ENCODE measurements at places on chromosomes 3 and 15.

- no peak for DNase-seq
These were observed 182.5 kb downstream of the NFKBIZ start for GRCh38 chr3:102031834-102032233.

GRCh38 chr3:176554264-176554663 lies 643.0 kb downstream of the TBL1XR1 start:
- DNase-seq, result no peak

GRCh38 chr3:34889641-34890040 lies 749.7 kb upstream of the ARPP21 start:
- DNase-seq, result no peak

DNA sequence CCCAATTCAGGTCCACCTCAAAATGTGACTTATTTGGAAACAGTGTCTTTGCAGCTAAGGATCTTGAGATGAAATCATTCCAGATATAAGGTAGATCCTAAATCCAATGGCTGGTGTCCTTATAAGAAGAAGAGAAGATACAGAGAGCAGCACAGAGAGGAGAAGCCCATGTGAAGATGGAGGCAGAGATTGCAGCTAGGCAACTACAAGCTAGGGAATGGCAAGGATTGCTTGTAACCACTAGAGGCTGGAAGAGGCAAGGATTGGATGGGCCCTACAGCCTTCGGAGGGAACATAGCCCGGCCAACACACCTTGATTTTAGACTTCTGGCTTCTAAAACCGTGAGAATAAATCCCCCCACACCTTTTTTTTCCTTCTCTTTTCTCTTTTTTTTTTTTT lies 38.5 kb downstream of the SYN2 start:
- DNase-seq, result no peak

GRCh38 chr3:128503164-128503651 lies 10.2 kb upstream of the GATA2 start:
- no peak for DNase-seq

DNA sequence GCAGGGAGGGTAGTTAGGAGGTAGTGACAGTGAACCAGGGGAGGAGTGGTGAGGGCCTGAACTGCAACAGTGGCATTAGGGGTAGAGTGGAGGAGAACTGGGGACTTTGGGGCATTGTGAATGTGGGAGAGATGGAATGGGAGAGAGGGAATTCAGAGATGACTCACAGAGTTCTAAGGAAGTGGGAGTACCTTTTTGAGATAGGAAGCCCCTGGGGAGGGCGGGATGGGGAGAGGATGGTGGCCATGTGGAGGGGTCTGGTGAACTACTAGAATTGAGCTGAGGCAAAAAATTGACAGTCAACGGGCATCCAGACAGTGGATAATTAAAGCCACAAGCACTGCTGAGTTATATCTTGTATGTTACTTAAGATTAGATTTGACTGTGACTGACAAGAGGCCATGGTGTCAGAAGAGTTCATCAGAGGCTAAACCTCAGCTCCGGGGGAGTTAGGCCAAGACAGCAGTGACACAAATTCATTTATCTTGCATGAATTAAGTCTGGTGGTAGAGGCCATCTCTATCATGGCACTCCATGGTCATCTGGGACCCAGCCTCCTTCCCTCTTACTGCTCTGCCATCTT lies 34.0 kb downstream of the PLEKHO2 start:
- no peak for DNase-seq

- no peak for DNase-seq
These were observed 112.9 kb downstream of the GSK3B start for GRCh38 chr3:119981386-119981785.

DNA sequence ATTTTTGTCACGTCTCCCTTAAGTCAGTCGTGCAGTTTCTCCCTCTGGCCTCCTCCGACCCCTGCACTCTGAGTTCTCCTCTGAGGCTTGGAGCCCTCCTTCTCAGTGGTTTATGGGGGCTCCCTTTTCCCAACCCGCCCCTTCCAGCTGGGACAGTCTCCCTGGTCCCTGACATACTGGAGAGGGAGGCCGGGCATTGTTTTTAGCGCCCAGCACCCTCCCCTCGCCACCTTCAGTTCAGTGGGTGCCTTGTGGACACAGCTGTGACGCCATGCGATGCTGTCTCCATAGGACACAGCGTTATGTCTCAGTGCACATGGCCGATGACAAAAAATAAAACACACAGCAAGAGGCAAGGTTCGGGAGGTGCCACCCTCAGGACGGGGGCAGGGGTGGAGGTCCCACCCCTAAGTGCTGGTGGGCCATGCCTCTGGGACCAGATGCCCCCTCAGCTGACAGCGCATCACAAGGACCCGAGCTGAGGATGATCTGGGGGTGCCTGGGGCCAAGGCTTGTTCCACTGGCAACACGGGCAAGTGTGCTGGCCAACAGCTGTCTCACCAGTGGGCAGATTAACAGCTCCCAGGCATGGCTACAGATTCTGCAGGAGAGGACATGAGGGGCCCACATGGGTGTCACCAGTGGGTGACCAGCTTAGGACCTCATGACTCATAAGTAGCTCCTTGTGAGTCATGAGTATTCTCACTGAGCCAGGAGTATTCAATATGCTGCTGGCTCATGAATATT lies 81.6 kb downstream of the PLXNA1 start:
- DNase-seq, result no peak

DNA sequence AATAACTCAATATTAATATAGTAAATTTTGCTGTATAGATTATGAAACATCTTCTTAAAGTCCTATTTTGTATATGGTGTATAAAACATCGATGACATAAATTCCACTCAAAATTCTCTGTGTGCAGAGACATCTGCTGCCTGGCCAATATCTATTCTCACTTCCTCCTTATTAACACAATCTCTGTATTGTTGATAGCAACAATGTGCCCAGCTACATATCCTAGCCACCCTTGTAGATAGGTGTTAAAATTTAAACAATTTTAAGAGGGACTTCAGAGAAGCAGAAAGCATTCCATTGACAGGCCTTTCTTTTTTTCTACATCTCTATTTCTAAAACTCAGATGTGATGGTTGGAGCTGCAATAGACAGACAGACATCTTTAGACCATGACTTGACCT lies 72.3 kb downstream of the FGF12 start:
- DNase-seq, result no peak

GRCh38 chr15:75203908-75204263 lies 2.2 kb downstream of the C15orf39 start:
- no peak for DNase-seq

DNA sequence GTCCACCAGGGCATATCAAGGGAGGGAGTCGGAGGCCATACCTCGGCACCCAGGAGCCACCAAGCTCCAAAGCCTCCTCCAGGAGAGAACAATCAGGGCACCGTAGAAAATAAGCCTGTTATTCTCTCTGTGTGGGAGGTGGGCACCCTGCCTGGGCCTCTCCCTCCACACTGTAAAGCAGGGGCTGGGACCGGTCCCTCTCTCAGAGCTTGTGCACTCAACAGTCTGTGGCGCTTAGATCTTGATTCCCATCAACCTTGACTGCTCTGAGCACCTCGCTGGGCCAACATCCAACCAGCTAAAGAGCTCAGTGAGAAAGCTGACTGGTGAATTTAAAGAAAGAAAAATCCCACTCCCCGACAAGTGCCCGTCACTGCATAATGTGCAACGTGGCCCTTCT lies 53.0 kb downstream of the PCSK6 start:
- DNase-seq, result no peak

- DNase-seq, result no peak
These were observed 39.3 kb downstream of the OSTN start for GRCh38 chr3:191238321-191238817.

DNA sequence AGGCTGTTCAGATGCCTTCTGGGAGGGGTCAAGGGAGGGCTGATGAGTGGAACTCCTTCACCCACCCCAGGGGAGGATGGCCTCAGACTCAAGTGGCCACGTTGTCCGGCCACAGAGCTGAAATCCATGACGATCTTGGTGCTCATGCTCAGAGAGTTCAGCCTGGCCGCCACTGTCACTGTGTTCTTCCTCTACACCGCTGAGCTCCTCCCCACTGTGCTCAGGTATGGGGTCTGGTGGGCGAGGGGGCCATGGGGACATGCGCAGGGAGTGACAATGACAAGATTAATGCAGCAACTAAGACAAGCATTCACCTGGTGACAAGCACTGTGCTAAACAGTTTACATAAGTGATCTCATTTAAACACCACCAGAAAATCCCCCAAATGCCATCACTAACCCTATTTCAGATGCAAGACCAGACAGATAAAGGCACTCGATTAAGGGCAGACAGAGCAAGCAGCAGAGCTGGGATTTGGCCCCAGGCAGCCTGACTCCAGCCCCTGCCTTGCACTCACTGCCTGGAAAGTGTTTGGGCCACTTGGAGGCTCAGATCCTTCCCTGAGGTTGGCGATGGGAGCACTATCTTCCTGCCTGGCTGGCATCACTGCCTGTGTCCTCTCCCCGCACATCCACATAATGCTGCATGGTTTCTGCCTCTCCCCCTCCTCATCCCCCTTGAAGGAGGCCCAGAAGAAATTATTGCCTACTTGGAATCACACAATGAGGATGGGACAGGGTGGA lies 30.9 kb upstream of the XYLB start:
- no peak for DNase-seq

DNA sequence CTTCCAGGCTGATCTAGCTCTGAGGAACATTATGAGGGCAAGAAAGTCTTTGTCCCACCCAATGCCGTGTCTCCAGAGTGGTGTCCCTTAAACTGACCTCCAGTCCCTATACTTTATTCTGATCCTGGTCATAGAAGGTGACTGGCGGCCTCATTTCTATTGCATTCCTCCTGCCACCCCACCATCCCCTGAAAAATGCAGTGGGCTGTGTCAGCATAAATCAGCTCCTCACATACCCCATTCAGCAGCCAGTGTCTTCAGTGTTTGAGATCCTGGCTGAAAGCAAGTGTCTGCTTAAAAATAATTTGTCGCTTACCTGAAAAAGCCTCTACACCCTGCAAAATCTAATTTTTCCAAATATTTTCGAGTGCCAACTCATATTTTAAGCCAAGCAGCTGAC lies 346.1 kb downstream of the FEZF2 start:
- no peak for DNase-seq

DNA sequence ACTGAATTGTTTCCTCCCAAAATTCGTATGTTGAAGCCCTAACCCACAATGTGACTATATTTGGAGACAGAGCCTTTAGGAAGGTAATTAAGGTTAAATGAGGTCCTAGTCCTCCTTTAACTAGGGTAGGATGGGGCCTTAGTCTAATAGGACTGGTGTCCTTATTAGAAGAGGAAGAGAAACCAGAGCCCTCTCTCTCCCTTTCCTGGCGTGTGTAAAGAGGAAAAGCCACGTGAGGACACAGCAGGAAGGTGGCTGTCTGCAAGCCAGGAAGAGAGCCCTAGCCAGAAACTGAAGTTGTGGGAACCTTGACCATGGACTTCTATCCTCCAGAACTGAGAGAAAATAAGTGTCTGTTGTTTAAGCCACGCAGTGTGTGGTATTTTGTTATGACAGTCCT lies 94.3 kb downstream of the OXNAD1 start:
- DNase-seq, result no peak

DNA sequence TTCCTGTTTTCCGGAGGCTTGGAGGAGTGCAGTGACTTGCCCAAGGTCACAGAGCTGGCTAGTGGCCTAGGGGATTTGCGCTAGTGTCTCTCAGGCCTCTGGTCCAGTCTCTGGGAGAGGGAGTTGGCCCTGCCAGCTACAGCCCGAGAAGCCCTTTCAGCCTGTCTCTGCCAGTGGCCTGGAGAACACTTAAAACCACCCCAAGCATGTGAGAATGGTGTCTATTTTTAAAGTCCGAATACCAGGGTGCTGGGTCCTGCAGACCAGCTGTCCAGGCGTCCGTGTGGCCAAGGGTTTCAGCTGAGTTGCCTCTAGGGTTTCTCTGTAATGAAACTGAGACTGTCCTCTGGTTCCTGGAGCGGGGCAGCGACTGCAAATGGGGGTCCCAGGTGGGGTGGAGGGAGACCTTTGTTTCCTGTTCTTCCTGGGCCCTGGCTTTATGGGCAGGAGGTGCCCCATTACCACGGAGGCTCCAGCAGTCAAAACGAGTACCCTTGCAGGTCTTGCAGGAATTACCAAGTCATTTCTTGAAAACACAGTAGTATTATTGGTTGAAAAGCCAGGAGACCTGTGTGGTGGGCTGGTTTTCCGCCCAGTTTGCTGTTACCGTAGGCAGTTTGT lies 2.2 kb downstream of the CAND2 start:
- DNase-seq, result no peak

DNA sequence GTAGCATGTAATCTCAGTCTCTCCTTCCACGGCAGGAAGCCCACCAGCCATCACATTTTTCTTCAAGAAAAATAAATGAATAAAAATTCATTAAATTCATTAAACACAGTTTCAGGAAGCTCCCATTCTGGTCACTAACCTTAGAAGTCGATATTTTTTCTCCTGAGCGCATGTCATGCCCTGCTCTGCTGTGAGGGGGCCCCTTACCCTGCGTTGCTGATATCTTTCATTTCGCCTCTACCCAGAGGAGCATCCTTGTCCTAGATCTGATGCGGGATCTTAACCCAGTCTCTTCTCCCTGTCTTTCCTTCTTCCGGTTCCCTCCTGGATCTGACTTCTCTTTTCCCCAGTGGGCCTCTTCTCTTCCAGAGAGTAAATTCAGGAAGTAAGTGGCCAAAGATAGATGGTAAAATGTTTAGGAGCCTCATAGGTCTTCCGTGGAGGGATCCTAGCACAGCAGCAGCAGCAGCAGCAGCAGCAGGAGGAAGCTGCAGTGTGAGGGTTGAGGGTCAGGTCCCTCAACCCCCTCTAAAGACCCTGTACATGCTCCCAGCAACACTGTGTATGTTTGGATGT lies 1.4 kb upstream of the ILDR1 start:
- DNase-seq, result no peak

- no peak for DNase-seq
These were observed 325.3 kb downstream of the THSD4 start for GRCh38 chr15:71440489-71441110.

- DNase-seq, result no peak
These were observed 8.0 kb downstream of the LOXL1 start for GRCh38 chr15:73934281-73934680.

- DNase-seq, result no peak
These were observed 18.7 kb downstream of the DNAJC13 start for GRCh38 chr3:132435911-132436425.

- DNase-seq, result no peak
These were observed 207.7 kb upstream of the PDZRN3 start for GRCh38 chr3:73832426-73832825.

DNA sequence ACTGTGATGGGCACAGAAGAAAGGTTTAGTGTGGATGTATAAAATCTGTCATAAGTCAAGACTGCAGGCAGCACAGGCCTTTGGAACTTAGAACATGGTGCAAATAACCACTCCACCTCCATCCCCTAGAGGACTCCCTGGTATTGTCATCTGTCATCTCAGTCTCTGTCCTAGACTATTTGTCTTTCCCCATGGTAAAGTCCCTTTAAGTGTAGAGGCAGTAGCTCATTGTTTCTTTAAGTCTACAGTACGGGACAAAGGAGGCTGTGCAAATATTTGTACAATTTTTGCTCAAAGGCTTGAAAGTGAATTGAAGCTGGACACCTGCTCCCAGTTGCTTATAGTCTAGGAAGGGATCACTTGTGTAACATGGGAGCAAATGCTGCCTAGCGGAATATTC lies 3.2 kb upstream of the PXYLP1 start:
- no peak for DNase-seq

DNA sequence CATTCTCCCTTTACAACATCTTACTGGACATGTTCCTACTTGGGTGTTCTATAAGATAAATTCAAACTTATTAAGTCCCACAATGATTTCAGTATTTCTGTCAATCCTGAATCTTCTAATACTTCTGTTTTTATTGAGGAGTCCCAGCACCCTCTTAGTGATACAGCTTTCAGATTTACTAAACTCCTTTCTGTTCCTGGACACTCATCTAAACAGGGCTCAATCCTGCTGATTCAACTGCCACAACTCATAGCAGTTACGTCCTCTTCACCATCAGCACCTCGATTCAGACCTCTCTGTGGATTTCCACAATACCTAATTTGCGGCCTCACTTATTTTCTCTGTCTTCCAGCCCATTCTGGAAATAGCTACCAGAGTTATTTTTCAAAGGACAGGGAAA lies 101.6 kb downstream of the KCNMB2 start:
- DNase-seq, result no peak

All from iPS DF 19.7 (cell line).